Stimulated activated CD8-positive, alpha-beta memory T cell treated with anti-CD3 and anti-CD28 coated beads, Interleukin-2, amount 100 ng/mL, for 48 hours (primary cell): ENCODE measurements at places on chromosomes 4 and X.

GRCh38 chr4:159159611-159160010 lies 56.7 kb downstream of the RAPGEF2 start:
- no peak for DNase-seq

- no peak for DNase-seq
Observed at GRCh38 chrX:71859637-71860036, 51.0 kb upstream of the NHSL2 start.

DNA sequence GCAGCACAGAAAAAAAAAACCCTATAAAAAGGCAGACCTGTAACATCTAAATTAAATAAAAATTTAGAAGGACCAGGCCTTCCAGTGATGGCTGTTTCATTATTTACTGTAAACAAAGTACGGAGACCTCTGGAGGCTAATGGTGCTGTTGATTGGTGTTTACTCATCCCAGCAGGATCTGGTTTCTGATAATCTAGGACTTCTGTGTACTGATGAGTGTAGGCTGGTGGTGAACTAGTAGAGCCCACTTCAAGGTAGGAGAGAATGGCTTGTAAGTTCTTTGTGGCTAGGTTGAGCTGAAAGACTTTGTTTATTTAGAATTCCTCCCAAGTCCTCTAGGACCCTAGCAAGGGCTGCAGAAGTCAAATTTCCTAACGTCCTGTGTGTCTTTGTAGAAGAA lies 398.1 kb upstream of the PITX2 start:
- no peak for DNase-seq

GRCh38 chrX:68420559-68420958 lies 12.7 kb downstream of the OPHN1 start:
- DNase-seq = no peak

DNA sequence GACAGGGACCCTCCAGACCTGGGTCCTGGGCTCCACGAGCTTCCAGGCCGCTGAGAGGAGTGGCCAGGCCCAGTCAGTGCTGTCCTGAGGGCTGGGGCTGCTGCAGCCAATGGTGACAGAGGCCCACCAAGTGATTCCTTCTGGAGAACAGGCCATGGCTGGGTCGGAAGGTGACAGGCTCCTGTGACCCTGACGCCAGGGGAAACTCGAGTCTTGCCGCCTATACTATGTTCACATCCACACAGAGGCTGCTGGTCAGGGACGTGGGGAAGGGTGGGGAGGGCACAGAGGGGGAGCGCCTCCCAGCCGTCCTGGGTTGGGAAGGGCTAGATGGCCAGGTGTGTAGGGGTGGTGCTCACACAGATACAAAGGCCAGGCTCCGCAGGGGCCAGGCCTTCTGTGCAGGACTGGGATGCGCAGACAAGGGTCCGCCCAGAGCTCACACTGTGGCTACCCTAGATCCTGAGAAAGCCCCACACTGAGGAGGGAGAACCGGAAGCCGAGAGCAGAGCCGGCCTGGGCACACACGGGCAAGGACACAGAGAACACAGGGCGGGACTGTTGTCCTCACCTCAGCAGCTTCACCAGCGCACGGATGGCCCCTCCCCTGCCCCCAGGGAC lies 81.4 kb downstream of the HTRA3 start:
- DNase-seq = no peak
